ENCODE measurements at places on chromosomes 11 and 22.

- DNase-seq, result no peak
These were observed 126.4 kb downstream of the KCNQ1OT1 start for GRCh38 chr11:2573240-2574042.

DNA sequence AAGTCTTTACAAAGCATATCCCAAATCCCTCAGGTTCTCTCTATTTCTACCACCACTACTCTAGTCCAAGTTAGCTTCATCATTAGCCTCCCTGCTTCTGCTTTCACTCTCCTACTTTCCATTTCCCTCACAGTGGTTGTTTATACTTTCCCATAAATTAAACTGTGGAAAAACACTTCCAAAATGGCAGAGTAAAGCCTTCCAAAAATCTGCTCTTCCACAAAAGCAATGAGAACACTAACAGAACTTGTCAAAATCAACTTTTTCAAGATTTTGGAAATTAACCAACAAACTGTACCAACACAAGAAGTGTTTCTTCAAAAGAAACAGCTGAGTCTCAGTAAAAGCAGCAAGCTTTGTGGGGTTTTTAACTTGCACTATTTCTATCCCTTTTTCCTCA lies 71.8 kb downstream of the TTC28 start:
- no peak for DNase-seq

DNA sequence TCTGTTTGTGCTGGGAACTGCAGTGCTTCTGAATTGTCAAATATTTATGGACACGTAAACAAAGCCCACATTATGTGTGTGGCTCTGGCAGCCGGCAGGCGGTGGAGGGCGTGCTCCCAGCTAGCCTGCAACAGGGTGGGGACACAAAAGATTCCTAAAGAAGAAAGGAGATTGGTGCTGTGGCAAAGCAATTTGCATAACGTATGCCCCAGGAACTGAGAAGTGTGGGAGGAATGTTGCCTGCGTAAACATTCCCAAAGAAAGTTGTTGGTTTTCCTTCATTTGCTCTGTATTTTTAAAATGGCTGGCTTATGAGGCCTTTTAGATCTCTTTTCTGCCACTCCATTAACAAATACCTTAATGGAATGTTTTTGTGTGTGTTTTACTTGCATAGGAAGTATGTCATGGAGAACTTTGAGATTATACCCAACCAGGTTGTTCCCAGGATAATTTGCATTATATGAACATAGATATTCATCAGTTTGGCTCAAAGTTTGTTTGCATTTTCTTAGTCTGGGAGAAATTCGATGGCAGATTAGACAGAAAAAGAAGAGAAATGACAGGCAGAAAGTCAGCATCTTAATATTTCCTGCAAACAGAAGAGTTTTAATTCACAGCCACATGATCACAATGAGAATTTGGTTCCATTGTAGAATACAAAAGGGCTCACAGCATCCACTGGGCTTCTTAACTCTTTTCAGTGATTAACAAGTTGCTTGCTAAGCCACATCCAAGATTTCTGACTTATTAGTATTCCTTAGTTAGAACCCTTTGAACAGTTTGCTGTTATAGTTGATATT lies 41.8 kb upstream of the DLAT start:
- DNase-seq, result no peak

DNA sequence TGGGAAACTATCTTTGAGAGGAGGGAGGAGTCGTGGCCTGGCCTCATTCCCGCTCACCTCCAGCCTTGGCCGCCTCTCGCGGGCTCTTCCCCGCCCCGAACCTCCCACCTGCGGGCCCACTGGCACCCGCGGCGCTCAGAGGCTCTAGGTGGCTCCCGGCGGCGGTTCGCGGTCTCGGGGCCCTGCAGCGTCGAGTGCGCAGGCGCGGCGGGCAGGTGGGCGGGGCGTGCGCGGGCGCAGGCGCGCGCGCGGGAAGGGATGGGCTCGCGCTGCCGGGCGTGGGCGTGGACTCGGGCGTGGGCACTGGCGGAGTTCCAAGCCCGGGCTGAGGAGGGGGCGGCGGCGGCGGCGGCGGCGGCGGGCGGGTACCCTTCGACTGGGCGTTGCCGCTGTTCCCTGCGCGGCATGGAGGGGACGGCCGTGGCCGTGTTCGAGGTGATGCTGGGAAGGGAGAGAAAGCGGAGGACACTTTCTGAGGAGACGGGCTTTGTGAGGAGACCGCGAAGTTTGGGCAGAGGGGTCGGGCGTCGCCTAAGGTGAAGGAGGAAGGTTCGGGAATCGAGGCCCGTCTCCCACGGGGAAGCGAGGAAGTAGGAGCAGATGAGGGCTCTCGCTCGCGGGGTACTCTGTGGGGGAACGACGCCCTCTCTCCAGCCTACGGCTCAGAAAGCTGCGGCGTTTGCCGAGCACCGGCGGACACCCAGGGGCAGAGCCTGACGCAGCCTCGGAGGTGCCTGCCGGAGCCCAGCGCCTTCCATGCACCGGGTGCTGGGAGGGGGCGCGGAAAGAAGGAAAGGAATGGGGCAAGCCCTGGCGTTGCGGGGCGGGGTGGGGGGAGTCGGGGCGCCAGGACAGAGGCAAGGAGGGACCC lies 15.7 kb upstream of the SPTBN2 start:
- peak; percentile 81 for DNase-seq

- DNase-seq, result no peak
These were observed 39.0 kb downstream of the PAMR1 start for GRCh38 chr11:35486446-35486845.

DNA sequence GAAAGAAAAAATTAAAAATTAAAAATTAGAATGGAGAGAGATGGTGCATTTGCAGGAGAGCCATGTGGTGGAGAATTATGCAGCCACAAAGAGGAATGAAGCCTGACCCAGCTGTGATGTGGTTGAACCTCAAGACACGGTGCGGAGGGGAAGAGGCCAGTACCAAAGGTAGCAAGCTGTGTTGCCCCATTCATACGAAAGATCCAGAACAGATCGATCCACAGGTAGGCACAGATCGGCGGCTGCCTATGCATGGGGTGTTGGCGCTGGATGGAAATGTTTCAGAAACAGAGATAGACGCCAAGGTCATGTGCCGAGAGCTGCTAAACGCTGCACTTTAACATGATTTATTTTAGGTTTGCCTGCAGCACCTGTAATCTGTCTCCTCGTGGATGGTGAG lies 992.3 kb downstream of the BRD1 start:
- DNase-seq, result no peak

DNA sequence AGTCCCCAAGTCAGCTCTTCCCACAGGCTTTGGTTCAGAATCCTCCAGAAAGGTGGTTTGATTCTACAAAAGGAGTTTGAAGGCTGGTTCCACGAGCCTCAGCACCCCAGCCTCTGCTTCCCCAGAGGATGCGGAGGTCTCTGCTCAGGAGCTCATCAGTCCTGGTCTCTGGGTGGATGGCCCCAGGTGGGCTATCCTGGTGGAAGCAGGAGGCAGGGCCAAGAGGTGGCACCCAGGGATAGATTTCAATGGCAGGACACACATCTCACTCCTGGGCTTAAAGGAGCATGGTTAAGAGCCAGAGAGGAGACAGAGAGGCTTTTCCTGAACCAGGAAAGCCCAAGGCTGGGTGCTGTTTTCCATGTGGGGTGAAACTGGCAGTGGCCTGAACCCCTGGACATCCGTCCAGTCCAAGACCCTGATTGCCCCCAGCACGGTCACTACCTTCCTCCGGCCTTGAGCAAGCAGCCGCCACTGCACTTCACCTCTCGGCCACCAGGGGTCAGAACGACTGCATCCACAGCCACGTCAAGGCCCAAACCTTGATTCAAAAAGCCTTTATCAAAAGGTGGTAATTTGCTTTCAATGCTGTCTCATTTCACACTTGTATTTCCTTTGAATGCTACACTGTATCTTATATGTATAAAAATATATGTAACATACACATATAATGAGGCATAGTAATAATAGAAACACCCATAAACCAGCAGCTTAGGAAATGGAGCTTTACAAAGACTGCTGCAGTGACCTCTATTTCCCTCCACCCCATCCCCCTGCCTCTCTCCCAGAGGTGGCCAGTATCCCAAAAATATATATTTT lies 19.3 kb upstream of the FXYD2 start:
- peak; percentile 25 for DNase-seq

DNA sequence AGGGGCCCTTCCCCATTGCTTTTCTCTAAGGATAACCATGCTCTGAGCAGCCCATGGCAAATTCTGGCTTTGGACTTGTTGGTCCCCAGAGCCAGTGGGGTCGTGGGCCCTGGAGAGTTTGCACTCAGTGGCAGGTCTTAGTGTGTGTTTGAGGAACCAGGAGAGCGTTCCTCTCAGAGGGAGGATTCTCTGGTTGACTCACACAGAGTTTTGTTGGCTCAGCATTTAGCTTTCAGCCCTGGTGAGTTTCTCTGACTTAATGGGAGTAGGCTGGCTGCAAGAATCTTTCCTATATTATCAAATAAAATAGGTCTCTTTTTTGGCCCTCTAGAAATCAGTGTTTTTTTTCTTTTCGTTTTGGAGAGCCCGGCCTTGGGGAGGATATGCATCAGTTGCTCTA lies 20.9 kb downstream of the ST14 start:
- DNase-seq, result no peak

GRCh38 chr11:18501629-18502028 lies 25.1 kb downstream of the TSG101 start:
- no peak for DNase-seq

Measured in SK-N-DZ (cell line).